ENCODE measurements at places on chromosomes 1 and 21. TPM values are rescaled to one million over a fixed set of nuclear protein-coding genes. Genes with fewer than 3 reads are reported as not detected.

GRCh38 chr1:42748021-42748420 is 8.0 kb upstream of the CLDN19 start:
- DNase-seq = no peak
- H3K4me1 ChIP-seq = no peaks in the 10 kb centered on the region
- H3K27me3 ChIP-seq = no peaks in the 10 kb centered on the region
- H3K27ac ChIP-seq = no peak overlapping the region

DNA sequence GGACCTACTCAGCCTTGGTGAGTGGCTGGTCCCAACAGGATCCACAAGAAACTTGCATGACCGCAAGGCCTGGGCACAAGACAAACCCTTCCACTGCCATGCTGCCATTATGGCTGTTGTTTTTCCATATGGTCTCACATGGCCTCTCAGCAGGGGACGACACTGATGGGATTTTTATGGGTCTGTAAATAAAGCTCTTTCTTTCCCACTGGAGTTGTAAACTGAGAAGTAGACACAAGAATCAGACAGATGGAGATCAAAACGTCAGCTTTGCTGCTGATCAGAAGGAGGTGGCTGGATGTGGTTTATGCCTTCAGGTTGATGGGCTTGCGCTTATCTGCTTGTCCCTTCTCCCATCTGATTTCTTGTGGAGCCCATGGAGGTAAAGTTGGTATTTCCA is 138.1 kb upstream of the KCNJ6 start:
- H3K27ac ChIP-seq = no peak overlapping the region
- H3K4me1 ChIP-seq = no peaks in the 10 kb centered on the region
- H3K27me3 ChIP-seq = no peaks in the 10 kb centered on the region
- no peak for DNase-seq

- peak within 1 kb of the TSS; percentile 66 for H3K27ac ChIP-seq
- no peaks in the 10 kb centered on the region for H3K4me1 ChIP-seq
- H3K36me3 ChIP-seq = no peaks in the 10 kb centered on the region
- DNase-seq = no peak
Observed at GRCh38 chr1:100178091-100178490, at the start of gene LRRC39. Gene LRRC39, minus strand, starts transcription at chr1:100178256. Its CDS starts 9,740 bp downstream, at chr1:100168516.

- H3K4me1 ChIP-seq = peaks cover 68% of the 10 kb centered on the region
- no peak overlapping the region for H3K4me3 ChIP-seq
- H3K27me3 ChIP-seq = no peaks in the 10 kb centered on the region
Observed at GRCh38 chr1:166870584-166870983, 5.5 kb downstream of the TADA1 start.

DNA sequence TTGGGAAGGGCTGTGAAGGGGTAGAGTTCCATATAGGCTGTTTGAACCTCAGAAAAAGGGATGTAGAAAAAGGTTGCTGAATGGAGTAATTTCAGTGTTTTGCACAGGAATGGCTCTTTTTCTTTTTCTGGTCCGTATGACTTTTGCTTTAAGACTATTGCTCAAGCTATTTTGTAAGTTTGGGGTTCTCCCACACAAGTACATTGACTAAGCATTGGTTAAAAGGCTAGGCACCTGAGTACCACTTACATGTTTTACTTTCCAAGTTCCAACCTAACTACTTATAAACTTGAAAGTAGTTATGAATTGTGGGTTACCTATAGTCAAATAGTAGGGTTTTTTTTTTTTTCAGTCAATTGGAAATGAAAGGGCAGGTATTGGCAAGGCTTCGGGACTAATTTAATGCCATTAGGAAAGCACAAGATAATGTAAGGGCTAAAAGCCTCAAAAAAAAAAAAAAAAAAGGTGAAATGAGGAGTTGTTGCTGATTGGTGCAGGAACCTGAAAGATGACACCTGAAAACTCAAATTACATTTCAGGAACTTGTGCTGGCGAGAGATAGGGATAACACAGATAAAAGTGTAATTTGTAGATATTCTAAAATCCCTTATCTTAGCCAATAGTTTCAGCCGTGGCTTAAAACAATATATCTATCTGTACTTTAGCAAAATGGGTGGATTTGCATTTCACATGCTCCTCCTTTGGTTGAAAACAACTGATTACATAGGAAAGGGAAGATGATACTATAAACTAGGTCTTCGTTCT is 209.5 kb downstream of the RPS6KC1 start:
- no peak overlapping the region for H3K4me3 ChIP-seq
- H3K4me1 ChIP-seq = no peaks in the 10 kb centered on the region
- DNase-seq = no peak
- no peak overlapping the region for H3K27ac ChIP-seq
- H3K36me3 ChIP-seq = peaks cover 3% of the 10 kb centered on the region

- H3K4me1 ChIP-seq = peaks cover 29% of the 10 kb centered on the region
- H3K27me3 ChIP-seq = peaks cover 13% of the 10 kb centered on the region
- peak overlapping the region; percentile 94 for H3K4me3 ChIP-seq
Observed at GRCh38 chr1:48472638-48473037, 634 bp upstream of the SPATA6 start.

SERTAD4 gene
- total RNA-seq = not detected

HAO2 gene
- not detected for total RNA-seq
